ENCODE measurements at places on chromosomes 7 and 10.

- no peak for DNase-seq
These were observed 481.6 kb downstream of the SH2D4B start for GRCh38 chr10:81019029-81019890.

GRCh38 chr7:27955596-27955995 lies 215.6 kb downstream of the TAX1BP1 start:
- DNase-seq = no peak

DNA sequence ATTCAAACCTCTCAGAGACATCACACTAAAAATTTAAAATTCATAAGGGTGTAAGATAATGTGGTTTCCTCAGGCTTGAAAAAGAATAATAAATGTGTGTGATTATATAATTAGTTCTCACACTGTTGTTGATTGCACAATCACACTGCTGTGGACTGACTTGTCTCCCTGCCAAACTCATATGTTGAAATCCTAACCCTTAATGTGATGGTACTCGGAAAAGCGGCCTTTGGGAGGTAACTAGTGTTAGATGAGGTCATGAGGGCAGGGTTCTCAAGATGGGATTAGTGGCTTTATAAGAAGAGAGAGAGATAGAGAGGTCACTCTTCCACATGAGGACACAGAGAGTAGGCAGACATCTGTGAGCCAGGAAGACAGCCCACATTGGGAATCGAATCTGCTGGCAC lies 128.5 kb upstream of the COL1A2 start:
- no peak for DNase-seq

DNA sequence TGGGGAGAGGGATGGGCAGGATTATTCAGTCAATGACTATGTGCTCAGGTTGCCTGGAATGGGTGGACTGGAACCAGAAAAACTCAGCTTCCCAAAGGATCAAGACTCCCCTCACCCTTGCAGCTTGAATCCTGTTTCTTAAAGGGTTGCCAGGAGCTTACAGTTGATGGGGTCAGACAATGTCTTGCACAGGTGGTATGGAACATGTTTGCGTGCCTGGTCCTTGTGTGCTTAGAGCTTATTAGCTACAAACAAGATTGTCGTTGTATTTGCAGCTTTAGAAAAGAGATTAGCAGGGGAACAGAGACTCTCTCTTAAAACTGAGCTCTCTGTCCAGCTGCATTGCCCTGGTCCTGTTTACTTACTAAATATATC lies 56.9 kb downstream of the PRR15 start:
- no peak for DNase-seq

- DNase-seq = no peak
These were observed 214.3 kb downstream of the NRG3 start for GRCh38 chr10:82089327-82089726.

DNA sequence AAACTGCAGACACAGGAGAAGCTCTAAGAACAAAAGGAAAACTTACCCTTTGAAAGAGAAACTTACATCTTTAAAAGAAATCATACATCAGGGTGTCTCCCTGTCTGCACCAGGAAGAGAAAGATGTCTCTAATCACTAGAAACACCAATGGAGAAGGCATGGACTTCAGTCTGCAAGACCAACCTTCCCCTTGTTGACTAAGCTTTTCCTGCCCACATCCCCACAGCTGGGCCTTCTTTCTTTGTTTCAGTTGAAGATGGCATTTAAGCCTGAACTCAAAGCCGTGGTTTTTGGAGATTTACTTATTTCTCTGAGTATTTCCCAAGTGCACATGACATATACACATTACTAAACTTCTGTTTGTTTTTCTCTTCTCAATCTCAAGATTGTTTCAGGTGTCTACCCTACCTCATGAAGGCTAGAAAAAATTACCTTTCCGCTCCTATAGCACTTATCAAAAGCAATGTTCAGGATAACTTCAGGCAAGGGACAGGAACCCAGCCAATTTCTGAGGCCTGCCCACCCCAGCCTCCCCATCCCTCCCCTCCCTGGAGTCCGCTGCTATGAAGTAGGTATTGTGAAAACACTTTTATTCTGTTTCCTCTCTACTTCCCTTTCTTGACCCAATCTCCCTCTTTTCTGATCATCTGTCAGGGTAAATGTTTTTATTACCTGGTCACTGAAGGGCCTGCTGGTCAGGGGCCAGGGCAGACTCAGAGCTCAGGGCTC lies 2.8 kb upstream of the SLC29A3 start:
- DNase-seq = no peak

- no peak for DNase-seq
These were observed 92.3 kb downstream of the VTI1A start for GRCh38 chr10:112539340-112539739.

- no peak for DNase-seq
These were observed 154.6 kb downstream of the ADARB2 start for GRCh38 chr10:1582739-1583138.

GRCh38 chr7:116968631-116969030 lies 15.3 kb downstream of the ST7 start:
- no peak for DNase-seq

- DNase-seq = no peak
These were observed 449.5 kb upstream of the MKI67 start for GRCh38 chr10:128575761-128576160.

DNA sequence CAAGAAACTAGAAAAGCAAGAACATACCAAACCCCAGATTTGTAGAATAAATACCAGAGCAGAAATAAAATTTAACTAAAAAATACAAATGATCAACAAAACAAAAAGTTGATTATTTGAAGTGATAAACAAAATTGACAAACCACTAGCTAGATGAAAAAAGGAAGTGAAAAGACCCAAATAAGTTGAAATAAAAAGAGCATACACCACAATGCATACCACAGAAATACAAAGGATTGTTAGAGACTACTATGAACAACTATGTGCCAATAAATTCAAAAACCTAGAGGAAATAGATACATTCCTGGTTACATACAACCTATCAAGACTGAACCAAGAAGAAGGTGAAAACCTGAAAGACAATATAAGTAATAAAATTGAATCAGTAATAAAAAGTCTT lies 333.4 kb downstream of the SH2D4B start:
- no peak for DNase-seq

GRCh38 chr10:74967911-74968666 lies 141.7 kb downstream of the KAT6B start:
- DNase-seq = no peak

- no peak for DNase-seq
These were observed 1.6 kb upstream of the KIAA1217 start for GRCh38 chr10:24207341-24207740.

DNA sequence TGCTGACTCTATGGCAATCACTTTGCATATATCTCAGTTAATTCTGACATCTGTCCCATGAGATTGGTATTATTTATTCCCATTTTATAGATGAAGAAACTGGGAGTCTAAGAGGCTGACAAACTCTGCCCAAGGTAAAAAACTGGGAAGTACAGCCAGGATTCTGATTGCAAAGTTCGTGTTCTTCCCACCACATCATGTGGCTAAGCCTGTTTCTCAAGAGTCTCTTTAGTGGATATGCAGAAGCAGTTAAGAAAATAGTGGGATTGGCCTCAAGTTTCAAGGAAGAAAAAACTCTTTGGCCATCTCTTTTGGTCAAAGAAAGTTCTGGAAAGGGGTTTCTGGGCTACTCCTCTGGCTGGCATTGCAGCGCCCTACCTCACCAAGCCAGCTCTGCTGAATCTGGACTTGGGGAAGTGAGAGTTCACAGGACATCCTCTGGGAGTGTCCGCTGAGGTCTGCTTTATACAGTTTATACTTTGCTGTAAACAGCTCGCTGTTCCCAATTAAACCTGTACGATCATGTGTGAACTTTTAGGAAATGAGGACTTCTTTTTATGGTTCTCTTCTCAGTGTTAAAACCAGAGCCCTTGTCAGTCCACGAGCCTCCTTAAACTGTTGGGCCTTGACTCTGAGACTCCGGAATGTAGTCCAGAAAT lies 12.2 kb upstream of the BMPR1A start:
- no peak for DNase-seq

DNA sequence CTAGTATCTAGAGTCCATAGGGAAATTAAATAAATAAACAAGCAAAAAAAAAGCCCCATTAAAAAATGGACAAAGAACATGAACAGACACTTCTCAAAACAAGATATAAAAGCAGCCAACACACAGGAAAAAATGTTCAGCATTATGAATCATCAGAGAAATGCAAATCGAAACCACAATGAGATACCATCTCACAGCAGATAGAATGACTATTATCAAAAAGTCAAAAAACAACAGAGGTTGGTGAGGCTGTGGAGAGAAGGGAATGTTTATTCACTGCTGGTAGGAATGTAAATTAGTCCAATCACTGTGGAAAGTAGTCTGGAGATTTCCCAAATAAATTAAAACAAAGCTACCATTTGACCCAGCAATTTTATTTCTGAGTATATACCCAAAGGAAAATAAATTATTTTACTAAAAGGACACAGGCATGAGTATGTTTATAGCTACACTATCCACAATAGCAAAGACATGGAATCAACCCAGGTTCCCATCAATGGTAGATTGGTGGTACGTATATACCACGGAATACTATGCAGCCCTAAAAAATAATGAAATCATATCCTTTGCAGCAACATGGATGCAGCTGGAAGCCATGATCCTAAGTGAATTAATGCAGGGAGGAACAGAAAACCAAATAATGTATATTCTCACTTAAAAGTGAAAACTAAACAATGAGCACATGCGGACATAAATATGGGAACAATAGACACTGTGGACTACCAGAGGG lies 366.5 kb upstream of the SEMA3C start:
- DNase-seq = no peak

DNA sequence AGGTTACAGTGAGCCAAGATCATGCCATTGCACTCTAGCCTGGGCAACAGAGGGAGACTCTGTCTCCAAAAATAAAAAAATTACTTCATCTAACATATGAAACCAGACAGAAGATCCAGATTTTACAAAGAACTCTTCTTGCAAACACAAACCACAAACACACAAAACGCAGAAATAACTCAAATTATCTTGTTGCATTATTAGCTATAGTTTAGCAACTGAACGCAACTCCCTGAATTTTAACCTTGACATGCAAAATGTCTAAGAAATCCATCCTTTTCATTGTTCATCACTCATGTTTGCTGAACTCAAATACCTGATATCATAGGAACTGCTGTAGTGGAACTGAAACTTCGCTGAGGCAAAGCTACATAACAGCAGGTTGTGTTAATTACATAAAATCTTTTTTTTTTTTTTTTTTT lies 64.1 kb downstream of the MICU1 start:
- no peak for DNase-seq

DNA sequence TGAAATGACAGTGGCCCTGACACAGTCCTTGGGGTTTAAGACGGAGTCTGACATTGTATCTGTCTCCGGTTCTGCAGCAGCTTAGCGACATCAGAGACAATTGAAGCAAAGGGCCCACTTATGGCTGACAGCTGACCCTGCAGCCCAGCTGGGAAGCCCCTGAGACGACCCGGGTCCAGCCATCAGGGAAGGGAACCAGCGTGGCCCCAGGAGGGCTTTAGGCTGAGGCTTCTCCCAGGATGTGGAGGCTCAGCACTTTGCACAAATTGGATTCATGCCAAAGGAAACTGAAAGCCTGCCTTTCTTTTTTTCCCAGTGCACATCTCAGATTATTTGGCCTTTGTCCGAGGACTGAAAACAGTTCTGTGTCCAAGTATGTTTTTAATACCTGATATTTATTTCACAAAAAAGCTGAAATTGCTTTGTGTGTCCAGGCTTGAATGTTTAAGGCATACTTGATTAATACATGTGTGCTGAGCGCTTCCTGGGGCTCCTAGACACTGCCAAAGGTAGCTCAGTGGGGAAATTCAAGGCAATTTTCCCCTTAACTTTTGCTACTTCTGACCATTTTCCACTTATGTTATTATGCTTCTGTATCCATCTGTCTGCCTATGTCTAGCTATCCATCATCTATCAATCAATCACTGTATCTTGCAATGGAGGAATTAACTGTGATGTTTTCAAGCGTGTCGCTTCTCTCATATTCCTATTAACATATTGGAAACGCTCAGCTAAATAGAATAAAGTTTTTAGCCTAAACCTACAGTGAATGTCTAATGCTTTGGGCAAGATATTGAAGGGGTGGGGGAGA lies 34.8 kb downstream of the KLF6 start:
- DNase-seq = no peak

DNA sequence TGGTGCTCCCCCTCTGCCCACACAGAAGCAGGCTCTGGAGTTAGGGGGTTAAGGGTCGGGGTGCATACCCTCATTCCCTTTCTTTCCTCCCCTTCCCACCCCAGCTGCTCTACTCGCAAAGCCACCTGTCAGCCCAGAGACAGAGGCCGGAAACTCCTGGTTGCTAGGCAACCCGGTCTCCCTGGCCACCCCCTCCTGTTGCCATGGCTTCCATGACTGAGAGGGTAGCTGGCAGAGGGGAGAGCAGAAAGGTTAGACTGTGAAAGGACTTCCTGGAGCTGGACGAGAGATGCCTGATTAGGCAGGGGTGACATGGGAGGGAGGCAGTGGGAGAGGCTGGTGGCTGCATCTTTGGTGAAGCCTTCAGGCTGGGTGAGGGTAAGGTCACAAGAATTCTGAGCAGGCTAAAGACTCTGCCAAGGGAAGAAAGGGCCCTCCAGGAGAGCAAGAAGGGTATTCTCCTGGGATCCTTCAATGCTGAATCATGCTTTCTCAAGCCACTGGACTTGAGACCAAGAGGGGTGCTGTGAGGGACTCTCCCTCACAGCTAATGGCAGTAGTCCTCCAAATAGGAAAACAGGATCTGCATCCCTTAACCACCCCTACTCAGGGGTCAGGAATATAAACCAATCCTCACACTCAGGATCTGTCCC lies 5.4 kb downstream of the PSD start:
- DNase-seq = no peak

Data from coronary artery (tissue), 2 donors.